ENCODE measurements at places on chromosomes 6 and 20. TPM values are rescaled to one million over a fixed set of nuclear protein-coding genes. Genes with fewer than 3 reads are reported as not detected.

The CCR6 gene
- not detected for total RNA-seq

The SEL1L2 gene
- total RNA-seq = not detected

The FNDC1 gene
- 13.8 TPM for total RNA-seq

GRCh38 chr6:168120390-168121302 is 41.6 kb upstream of the FRMD1 start:
- no peak overlapping the region for H3K4me3 ChIP-seq
- no peaks in the 10 kb centered on the region for H3K36me3 ChIP-seq

DNA sequence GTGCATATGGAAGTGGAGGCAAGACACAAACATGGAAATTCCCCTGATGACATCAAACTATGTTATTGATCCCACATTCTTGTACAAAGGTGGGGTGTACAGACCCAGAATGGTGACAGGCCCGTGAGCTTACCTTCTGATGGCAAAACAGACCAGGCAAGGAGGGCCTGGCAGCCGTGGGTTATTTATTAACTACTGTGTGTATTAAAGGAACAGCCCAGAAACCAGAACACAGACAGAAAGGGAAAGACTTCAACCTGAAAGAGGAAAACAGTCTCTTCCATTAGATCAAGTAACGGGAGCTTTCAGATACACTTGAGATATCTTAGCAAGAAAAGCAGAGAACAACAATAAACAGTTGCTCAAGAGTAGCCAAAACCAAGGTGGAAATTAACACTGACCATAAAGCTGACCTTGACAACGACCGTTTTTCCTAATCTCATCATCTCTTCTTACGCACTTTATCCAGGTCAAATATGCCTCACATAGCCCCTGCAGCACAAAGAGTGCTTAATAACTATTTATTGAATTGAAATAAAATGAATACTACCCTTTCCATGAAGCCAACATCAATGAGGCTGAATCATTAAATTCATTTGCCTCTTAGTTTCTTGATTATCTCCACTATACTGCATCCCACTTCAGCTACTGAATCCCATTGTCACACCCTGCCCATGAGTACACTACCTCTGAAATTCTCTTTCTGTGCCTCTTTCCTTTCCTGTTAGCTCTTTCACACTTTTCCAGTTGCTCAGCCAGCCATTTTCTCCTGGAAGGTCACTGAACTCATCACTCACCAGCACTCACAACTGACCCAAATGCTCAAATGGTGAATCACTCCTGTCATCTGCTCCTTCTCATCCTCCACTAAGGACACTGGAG is 67.4 kb downstream of the MOXD1 start:
- H3K4me3 ChIP-seq = no peak overlapping the region
- H3K27me3 ChIP-seq = no peaks in the 10 kb centered on the region
- H3K36me3 ChIP-seq = no peaks in the 10 kb centered on the region
- H3K4me1 ChIP-seq = no peaks in the 10 kb centered on the region
- no peak for DNase-seq

DNA sequence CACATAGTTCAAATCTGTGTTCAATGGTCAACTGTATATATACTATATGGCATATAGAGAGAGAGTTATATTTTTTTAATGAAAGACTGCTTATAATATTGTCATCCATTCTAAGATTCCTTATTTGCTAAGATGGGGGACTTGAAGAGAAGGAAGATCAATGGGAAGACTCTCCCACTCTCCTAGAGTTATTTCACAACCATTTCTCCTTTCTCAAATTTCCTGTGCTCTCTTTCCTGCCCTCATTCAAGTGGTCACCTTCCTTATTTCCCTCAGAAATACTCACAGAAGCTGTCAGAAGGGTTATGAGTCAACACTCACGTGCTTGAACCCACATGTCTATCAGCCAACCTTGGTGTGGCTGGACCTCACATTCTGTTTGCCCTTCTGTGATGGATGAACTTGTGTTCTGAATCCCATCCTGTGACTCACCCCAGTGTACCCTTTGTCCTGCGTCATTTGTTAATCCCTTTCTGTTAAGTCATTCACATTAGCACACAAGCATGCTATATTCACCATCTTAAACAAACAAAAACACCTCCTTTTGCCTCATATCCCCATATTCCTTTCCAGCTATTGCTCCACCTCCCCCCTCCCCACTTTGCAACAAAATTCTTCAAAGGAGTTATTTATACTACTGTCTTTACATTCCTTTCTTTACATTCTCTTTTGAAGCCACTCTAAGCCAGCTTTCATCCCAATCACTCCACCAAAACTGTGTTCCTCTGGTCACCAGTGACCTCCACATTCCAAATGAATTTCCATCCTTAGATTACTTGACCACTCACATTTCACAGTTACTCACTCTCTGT is 279.3 kb upstream of the TCF21 start:
- no peaks in the 10 kb centered on the region for H3K36me3 ChIP-seq
- no peaks in the 10 kb centered on the region for H3K27me3 ChIP-seq
- no peak for DNase-seq
- H3K4me3 ChIP-seq = no peak overlapping the region

- no peak for DNase-seq
- no peak overlapping the region for H3K27ac ChIP-seq
- no peaks in the 10 kb centered on the region for H3K4me1 ChIP-seq
- no peaks in the 10 kb centered on the region for H3K36me3 ChIP-seq
Measured at GRCh38 chr6:167702241-167702827, 124.4 kb upstream of the AFDN start.
